ENCODE measurements at places on chromosomes 1 and 21. TPM values are rescaled to one million over a fixed set of nuclear protein-coding genes. Genes with fewer than 3 reads are reported as not detected.

FCMR gene
- 4.8 TPM for total RNA-seq

MROH7 gene
- not detected for total RNA-seq

BTBD8 gene
- 1.1 TPM for total RNA-seq

TACSTD2 gene
- not detected for total RNA-seq

SLC2A5 gene
- total RNA-seq, result 0.13 TPM

CNIH3 gene
- 0.72 TPM for total RNA-seq

CYP4Z1 gene
- not detected for total RNA-seq

C1orf115 gene
- total RNA-seq, result 4.9 TPM

ADGRB2 gene
- 5.9 TPM for total RNA-seq

CD53 gene
- total RNA-seq, result not detected

SIPA1L2 gene
- total RNA-seq, result 7.5 TPM

S100A1 gene
- 0.96 TPM for total RNA-seq

ARHGEF2 gene
- total RNA-seq, result 29.2 TPM

DISC1 gene
- 0.33 TPM for total RNA-seq

MTARC2 gene
- total RNA-seq, result 13.5 TPM

TMPRSS15 gene
- not detected for total RNA-seq

PTPN22 gene
- not detected for total RNA-seq

ZNF644 gene
- 18.9 TPM for total RNA-seq

PPM1J gene
- total RNA-seq, result 1.3 TPM

C1orf56 gene
- 4.2 TPM for total RNA-seq

Data from A549 treated with ZK216348 at 1 μM for 4 hours (cell line).